ENCODE measurements at places on chromosomes 2 and 18.

GRCh38 chr2:224101820-224102630 is 62.9 kb upstream of the SERPINE2 start:
- no peak for DNase-seq

DNA sequence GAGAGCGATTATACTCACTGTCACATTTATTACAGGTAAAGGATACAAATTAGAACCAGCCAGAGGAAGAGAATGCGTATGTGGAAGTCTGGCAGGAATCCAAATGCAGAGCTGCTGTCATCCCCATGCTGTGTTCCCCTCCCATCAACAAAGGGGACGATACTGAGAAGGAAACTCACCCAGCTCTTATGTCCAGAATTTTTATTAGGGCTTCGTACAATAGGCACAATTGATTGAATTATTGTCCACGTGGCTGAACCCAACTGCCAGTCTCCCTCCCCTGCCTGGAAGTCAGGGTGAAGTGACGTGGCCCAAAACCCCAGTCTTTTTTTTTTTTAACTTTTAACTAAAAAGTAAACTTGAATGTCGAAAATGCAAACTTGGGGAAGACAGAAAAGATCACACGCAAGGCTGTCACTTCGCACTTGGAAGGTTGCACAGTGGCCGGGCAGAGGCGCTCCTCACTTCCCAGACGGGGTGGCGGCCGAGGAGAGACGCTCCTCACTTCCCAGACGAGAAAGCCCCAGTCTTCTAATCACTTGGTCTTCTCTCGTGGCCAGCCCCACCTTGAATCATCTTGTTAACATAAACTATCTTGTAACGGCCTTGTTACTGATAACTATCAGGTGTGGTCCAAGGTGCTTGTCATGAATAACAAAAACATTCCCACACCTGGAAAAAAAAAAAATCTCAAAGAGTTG is 40.0 kb upstream of the ITSN2 start:
- DNase-seq = no peak

GRCh38 chr2:169464882-169465281 is 14.4 kb upstream of the BBS5 start:
- DNase-seq = no peak

GRCh38 chr2:222688917-222689316 is 17.5 kb downstream of the MOGAT1 start:
- no peak for DNase-seq

GRCh38 chr2:157265825-157266224 is 8.3 kb downstream of the GALNT5 start:
- DNase-seq = no peak

DNA sequence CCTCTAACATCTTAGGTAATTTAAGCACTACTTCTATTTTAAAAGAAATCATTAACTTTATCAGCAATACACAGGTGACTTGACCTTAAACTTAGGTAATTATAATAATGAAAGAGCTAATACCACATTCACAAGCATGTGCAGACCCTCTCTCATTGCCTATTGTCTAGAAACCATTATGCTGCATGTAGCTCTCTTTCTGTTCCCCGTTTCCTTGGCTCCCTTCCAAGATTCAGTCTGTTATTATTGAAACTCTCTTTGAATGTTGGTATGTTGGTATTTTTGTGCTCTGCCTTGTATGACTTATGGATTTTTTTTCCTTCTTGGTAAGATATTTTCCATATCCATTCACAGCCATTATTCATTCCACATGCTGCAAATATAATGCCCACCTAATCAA is 201.2 kb downstream of the CDCA7 start:
- no peak for DNase-seq
